ENCODE measurements at places on chromosomes 5 and 9.

GRCh38 chr5:163439092-163439425 lies 1.7 kb downstream of the CCNG1 start:
- no peak for DNase-seq

DNA sequence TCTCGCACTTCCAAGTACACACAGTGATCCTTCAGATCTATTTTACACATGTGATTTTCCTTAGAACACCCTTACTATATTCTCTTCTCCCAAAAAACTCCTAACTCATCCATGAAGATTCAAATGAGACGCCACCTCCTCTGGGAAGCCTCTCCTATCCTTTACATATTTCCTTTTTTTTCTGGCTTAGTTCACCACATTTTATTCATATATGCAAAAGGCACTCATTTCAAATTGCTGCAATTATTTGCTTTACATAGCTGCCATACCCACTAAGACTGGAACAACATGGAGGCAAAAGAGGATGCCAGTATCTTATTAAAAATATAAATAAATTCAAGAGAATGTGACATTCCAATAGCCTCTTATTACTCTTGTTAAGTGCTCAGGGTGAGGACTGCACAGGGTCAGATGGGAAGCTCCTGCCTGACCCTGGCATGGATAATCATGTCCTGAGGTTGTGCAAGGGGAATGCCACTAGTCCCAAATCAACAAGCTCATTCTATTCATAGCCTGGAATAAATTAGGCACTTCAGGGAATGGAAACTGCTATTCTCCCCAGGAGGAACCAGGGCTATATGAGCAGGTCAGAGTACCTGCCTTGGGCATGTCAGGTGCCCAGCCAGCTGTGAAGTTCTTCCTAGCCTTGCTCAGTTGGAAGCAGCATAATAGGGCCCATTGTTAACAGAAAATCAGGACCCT lies 262.9 kb downstream of the FBXL17 start:
- DNase-seq = no peak

GRCh38 chr9:69307446-69308205 lies 17.4 kb upstream of the ENTREP1 start:
- DNase-seq = no peak

DNA sequence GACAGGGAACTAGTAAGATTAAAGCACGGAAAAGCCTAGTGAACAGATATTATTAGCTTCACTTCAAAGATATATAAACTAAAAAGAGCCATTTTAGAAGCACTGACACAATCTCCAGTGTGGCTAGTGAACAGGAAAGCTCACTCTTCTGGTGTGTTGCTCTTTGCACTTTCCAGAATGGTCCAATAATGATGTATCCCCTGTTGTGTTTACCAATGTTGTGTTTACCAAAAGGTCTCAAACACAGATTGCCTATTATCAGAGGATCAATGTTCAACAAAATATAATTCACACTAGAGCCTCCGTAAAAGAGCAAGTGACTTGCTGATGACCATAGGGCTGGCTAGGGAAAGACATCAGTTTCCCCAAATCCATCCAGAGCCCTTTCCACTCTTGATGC lies 11.6 kb downstream of the KLHL3 start:
- DNase-seq = no peak

- no peak for DNase-seq
Observed at GRCh38 chr5:171055875-171056454, 194.1 kb downstream of the RANBP17 start.

GRCh38 chr9:127426756-127427155 lies 2.6 kb downstream of the ZNF79 start:
- no peak for DNase-seq

DNA sequence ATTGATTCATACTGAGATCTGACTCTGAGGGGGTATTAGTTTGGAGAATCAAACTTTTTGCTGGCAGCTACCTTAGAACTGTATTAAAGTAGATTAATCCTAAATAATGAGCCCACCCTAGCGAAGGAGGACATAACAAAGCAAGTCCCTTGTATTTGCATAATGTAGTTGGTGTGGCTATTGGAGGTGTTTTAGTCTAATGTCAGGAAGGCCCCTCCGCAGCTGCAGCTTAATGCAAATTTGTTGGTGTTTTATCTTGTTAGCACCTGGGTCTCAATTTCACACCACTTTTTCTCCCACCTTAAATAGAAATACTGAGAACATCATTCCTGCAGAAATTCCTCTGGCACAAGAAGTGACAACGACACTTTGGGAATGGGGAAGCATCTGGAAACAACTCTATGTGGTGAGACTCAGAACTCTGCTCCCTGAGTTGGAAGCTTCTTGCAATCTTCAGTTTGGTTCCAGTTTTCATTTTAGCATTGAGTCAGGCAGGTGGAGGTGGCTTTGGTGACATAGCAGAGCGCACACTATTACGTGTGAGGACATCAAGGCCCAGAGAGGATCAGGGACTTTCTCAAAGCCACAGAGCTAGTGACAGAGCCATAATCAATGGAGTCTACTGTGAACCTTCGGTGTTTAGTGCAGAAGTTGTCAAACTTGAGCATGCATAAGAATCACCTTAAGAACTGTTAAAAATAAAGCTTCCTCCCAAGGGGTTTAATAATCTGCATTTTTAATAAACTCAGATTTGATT lies 33.9 kb downstream of the DOCK2 start:
- peak; percentile 44 for DNase-seq

GRCh38 chr9:131469356-131469755 lies 33.4 kb upstream of the POMT1 start:
- no peak for DNase-seq

- DNase-seq = no peak
Observed at GRCh38 chr9:112334432-112334841, 1.0 kb upstream of the PTBP3 start.

GRCh38 chr9:137306066-137306849 lies 4.2 kb upstream of the NRARP start:
- no peak for DNase-seq

DNA sequence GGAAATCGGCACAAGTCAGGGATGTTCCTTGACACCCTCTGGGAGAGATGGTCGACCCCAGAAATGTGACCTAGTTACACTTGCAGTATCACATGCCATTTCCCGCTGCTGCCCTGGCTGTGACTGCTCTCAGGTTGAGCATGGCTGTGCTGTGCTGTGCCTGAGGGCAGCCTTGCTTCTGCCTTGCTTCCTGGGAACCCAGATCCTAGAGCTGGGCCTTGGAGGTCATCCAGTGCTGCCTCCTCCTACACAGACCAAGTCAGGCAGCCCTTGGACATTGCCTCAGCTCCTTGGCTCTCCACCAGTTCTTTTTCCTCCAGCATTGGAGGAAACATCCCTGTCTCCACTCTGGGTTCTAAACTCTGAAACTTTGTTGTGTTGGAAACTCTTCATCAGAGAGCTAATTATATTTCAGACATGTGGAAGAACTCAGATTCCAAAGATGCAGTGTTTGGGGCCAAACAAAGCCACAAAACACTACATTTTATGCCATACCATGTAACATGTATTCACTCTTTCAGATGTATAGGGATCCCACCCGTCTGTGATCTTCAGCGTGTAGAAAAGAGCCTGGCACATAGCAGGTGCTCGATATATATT lies 6.1 kb downstream of the MAMDC2 start:
- DNase-seq = no peak

DNA sequence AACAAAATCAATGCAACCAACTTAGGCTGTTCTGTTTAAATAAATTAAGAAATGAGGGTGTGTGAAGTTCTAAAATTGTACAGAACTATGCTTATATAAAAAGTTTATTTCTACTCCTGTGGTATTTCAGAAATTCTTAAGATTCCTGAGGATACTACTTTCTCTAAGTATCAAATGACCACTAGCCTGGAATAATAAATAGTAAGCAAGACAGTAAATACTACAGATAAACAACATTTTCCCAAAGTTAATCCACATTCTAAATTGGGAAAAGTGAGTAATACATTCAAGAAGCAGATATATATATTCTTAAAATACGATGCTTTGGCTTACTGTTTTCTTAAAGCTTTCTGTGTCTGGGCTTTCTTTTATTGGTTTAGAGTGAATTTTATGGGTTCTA lies 29.5 kb downstream of the CCNH start:
- no peak for DNase-seq

DNA sequence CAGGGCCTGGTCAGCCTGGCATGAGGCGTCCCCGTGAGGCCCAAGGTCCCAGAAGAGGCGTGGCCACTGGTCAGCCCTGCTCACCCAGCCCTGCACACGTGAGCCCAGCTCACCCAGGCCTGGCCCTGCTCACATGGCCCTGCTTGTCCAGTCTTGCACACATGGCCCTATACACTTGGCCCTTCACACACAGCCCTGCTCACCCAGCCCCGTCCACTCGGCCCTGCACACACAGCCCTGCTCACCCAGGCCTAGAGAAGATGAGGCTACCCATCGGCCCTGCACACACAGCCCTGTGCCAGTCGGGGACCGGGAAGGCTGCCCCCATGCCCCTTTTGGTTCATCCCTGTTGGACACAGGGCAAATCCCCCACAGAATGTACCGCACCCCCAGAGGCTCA lies 28.4 kb downstream of the ZDHHC11B start:
- DNase-seq = no peak

GRCh38 chr9:93064392-93065134 lies 6.1 kb downstream of the SUSD3 start:
- DNase-seq = peak; percentile 83

Measured in GM18507 (cell line).